ENCODE measurements at places on chromosomes 3 and 15.

DNA sequence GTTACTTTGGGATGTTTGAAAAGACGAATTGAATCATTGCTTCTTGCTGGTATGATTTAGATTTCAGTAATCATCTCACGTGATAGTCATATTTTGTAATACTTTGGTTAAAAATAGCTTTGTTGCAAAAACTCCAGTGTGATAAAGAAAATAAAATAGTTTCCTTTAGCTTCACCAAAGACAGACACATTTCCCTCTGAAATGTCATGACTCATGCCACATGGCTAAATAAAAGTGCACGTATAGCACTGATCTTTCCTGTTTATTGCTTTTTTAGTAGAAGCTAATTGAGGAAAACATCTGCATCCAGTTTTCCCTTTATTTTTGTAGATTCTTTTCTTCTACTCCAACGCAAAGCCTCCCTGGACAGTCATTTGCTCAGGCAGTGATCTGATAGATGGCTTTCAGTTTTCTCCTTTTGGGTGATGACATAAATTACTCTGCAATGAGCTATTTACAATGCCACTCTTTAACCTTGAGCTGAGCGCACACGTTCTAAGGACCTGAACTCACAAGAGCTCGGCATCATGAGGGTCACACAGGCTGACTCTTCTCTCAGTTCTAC, 84.9 kb downstream of the ARNT2 start:
- DNase-seq, result no peak

- DNase-seq, result no peak
Measured at GRCh38 chr3:185880600-185880999, 55.8 kb upstream of the IGF2BP2 start.

DNA sequence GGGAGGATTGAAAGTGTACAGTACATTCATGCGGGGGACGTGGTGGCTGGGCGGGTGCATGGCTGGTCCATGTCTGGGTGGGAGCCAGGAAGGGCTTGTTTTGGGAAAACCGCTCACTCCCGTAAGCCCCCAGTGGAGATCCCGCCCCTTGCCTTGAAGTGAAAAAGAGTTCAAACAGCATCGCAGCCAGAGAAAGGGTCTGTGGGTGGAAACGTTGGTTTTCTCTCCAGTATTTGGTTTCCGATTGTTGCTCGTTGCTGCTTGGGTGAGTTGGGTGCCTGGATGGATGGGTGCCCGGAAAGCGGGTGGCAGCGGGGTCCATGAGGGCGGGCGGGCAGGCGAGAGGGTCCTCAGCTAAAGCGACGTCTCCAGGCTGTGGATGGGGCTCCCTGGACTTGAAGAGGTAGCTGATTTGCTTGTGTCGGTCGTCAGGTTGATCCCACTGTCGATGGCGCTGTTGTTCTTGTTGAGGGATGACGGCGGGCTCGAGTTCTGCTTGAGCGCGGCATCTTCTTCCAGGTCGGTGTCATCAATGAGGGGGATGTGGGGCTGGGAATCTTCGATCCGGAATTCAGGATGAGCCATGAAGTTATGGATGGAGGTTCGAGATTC, 7.7 kb upstream of the SEC13 start:
- no peak for DNase-seq

- no peak for DNase-seq
Measured at GRCh38 chr3:23489300-23490158, 286.4 kb downstream of the UBE2E2 start.

- DNase-seq, result no peak
Measured at GRCh38 chr3:27591312-27592210, 107.4 kb upstream of the SLC4A7 start.

- DNase-seq, result no peak
Measured at GRCh38 chr3:111134302-111134701, 62.7 kb downstream of the NECTIN3 start.

DNA sequence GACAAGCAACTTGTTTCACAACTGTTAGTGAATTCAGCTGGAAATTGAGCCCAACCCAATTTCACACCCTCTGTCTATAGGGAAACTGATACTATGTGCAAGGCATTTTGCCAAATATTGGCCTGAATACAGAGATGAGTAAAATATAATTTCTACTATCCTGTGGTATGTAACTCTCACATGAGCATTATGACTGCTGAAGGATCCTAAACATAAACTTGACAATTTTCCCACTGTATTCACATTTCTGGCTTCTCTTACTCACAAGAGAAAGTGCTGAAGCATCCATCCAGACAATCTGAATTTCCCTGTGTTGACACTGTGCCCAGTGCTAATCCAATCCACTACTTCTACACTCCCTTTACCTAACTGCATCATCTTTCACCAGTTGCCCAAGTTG, 28.4 kb downstream of the SERPINI2 start:
- DNase-seq, result no peak

DNA sequence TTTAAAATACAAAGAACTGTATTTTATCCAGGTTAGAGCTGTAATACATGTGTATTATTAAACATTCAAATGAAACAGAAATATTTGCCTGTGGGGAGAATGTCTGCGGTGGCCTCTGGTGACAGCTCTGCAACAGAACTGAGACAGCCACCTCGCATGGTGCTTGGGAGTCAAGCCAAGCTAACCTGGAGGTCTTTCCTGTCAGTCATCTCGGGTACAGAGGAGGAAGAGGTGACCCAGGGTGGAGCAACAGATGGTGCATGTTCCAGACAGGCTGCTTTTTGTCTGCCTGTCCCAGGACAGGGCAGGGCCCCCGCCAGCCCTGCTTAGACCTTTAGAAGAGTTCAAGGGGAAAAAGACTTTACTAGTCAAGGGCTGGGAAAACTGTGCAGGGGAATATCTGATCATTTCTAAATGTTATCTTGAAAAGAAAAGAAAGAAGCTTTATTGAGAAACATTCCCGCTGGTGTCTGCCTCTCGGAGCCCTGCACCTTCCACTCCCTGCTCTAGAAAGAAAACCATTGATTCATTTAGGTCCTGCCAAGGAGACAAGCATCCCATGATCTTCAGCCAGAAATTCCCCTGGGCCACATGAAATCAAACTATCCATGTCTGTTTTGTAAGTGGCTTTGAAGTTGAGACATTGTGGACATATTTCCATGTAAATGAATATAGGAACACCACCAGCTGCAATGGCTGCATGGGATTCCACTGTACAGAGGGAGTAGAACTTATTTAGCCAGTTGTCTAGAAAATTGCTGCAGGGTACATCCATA, 5.5 kb upstream of the NR2E3 start:
- DNase-seq, result no peak

DNA sequence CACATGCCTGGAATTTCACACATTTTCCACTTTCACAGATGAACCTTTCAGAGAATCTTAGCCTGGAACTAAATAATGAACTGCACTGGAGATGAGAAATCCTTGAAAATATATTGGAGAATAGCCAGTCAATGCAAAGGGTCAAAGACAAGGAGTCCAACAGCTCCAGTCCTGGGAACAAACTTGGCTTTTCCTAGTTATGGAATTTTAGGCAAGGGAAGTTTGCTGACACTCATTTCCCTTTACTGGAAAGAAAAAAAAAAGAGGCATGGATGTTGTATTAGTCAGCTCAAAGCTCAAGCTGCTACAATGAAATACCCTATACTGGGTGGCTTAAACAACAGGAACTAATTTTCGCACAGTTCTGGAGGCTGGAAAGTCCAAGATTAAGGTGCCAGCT, 690.8 kb upstream of the ARPP21 start:
- DNase-seq, result no peak
